Motor neuron (in vitro differentiated cells): ENCODE measurements at places on chromosomes 5 and 9. TPM values are rescaled to one million over a fixed set of nuclear protein-coding genes. Genes with fewer than 3 reads are reported as not detected.

The C5orf52 gene
- not detected in 2 replicates for total RNA-seq

The FIBCD1 gene
- total RNA-seq: 1.2 and 1.7 TPM in 2 replicates

The PCDHAC1 gene
- 0.05 TPM in 1 of 2 replicates, not detected in the other for total RNA-seq

The IL4 gene
- not detected in 2 replicates for total RNA-seq

The MARCHF3 gene
- total RNA-seq: 5.1 and 7.6 TPM in 2 replicates

The CDX1 gene
- 0.14 TPM in 1 of 2 replicates, not detected in the other for total RNA-seq

The PLPP1 gene
- 10.8 and 13.4 TPM in 2 replicates for total RNA-seq

The CDC20B gene
- total RNA-seq: 1.00 and 2.2 TPM in 2 replicates

The PCDHB11 gene
- total RNA-seq: 0.46 and 0.48 TPM in 2 replicates

The KCNIP1 gene
- 0.26 and 0.80 TPM in 2 replicates for total RNA-seq

The ZNF366 gene
- total RNA-seq: 0.15 TPM in 1 of 2 replicates, not detected in the other

The SLCO4C1 gene
- 0.14 and 0.16 TPM in 2 replicates for total RNA-seq

The DRD1 gene
- total RNA-seq: 2.2 and 2.6 TPM in 2 replicates

The LCN15 gene
- not detected in 2 replicates for total RNA-seq

The MEIKIN gene
- total RNA-seq: not detected in 2 replicates

The WNT8A gene
- total RNA-seq: 0.67 and 0.78 TPM in 2 replicates

The CSNK1G3 gene
- 35.0 and 35.1 TPM in 2 replicates for total RNA-seq

The SLC24A2 gene
- 0.48 and 0.56 TPM in 2 replicates for total RNA-seq

The PTGS1 gene
- total RNA-seq: 0.42 and 0.90 TPM in 2 replicates

The PDE8B gene
- 3.4 and 3.6 TPM in 2 replicates for total RNA-seq

The FTMT gene
- 0.39 and 0.57 TPM in 2 replicates for total RNA-seq

The SLC34A1 gene
- total RNA-seq: 0.63 and 0.76 TPM in 2 replicates

The SCGB3A2 gene
- not detected in 2 replicates for total RNA-seq

The MPDZ gene
- total RNA-seq: 19.5 and 22.4 TPM in 2 replicates

The FAM221B gene
- total RNA-seq: 0.29 and 0.36 TPM in 2 replicates

The SEMA4D gene
- total RNA-seq: 18.4 and 18.7 TPM in 2 replicates
